ENCODE measurements at places on chromosomes 13 and 19. TPM values are rescaled to one million over a fixed set of nuclear protein-coding genes. Genes with fewer than 3 reads are reported as not detected.

The ZNF865 gene
- total RNA-seq: 0.69 TPM

The ZNF135 gene
- total RNA-seq: not detected

The MRPL54 gene
- total RNA-seq: 47.0 TPM

The LHB gene
- total RNA-seq: not detected

The SMIM44 gene
- total RNA-seq: not detected

GRCh38 chr13:47904891-47905290 is 96.2 kb downstream of the SUCLA2 start:
- DNase-seq: no peak

DNA sequence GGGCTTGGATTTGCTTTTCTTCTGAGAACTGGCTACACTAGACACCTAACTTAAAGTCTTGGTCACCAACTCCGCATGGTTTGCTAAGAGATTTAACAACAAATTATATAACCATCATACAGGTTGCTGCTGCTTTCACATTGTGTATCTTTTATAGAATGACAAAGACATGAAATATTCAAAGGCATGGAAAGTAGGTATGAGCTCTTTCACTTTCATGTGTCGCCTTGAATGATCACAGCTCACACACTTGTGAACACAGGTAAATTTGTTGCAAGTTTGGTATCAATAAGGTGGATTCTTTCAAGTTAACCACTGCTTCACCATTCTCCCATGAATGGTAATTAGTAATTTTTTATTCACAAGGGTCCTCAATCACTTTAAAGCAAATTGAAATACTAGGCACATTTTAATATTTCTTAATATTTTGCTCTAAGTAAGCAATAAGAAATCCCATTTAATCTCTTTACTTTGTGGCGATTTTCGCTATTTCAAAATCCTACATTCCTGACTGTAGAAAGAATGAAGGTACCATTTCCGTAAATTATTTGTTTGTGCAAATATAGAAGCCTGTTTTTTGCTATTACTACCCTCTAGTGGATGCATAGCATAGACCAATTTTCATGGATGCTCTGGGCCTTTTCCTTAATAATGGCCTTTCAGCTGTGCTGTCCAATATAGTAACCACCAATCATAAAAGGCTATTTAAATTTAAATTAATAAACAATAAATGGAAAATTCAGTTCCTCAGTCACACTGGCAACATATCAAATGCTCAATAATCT is 45.5 kb upstream of the FREM2 start:
- no peak for DNase-seq

- no peak for DNase-seq
Measured at GRCh38 chr13:23822252-23822824, 66.9 kb downstream of the MIPEP start.

DNA sequence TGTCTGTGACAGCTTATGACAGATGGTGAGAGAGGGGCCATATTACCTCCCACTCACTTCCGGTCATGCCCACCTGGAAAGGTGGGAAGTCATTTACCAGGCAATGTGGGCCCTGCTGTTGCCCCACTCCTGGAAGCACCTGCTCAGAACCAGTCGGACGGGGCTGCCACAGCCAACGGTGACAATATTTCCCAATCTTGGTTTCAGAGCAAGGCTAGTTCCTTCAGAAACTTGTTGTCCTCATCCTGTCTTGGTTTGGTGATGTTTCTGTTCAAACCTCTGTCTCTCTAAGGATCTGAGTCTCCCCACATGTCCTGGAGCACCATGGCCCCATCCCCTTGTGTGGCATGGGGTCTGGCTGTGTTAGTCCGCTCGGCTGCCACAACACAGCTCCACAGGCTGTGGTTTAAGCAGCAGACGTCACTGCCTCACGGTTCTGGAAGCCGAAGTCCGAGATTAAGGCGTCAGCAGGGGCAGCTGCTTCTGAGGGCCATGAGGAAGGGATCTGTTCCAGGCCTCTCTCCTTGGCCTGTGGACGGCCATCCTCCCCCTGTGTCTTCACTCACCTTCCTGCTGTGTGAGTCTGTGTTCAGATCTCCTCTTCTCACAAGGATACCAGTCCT is 31.5 kb upstream of the SLC15A1 start:
- no peak for DNase-seq

DNA sequence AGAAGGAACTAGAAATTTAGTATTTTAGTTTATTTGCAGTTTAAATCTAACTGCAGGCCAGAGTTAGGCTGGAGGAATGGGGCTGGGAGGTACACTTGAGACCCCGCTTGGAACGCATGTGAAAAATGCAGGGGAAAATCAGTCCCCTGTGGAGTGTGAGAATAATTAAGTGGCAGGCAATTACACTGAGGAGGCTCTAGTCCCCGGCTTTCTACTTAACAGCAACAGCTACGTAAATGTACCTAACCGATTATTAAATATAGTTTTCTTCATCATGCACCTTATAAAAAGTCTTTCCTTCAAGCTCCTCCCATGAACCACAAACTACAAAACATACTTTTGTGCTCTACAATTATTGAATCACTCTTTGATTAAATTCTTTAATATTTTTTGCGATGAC is 804 bp downstream of the ZNF708 start:
- DNase-seq: no peak

GRCh38 chr19:16931306-16931705 is 42.5 kb downstream of the F2RL3 start:
- no peak for DNase-seq

Data from MG63 (cell line).